IMR-90 (cell line): ENCODE measurements at places on chromosomes 5 and 9. TPM values are rescaled to one million over a fixed set of nuclear protein-coding genes. Genes with fewer than 3 reads are reported as not detected.

DNA sequence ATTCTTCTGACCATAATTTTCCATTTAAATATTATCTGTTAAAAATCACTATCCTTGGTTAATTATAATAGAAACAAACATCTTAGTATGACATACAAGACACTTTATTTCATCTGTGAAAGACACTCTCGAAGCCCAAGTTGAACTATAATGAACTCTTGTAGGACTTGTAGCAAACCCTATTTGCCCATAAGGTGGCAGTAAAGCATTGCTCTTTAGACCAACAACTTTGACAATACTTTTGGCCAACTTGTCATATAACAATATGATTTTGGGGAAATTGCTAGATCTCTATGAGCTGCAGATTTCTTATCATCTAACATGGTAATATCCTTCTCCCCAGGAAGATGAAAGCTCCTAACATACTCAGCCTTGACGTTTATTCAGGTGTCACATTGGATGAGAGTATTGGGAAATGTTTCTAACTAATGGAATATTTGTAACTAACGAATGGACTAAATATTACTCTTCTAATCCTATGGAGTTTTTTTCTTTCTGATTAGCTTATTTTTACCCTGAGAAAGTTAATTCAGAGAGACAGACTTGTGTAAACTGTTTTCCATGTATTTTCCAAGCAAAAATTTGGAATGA is 11.0 kb downstream of the SPINK14 start:
- H3K27me3 ChIP-seq, result no peaks in the 10 kb centered on the region
- no peak overlapping the region for H3K27ac ChIP-seq
- peak; percentile 63 for DNase-seq

WDR38 gene
- total RNA-seq, result not detected in 2 replicates

DNA sequence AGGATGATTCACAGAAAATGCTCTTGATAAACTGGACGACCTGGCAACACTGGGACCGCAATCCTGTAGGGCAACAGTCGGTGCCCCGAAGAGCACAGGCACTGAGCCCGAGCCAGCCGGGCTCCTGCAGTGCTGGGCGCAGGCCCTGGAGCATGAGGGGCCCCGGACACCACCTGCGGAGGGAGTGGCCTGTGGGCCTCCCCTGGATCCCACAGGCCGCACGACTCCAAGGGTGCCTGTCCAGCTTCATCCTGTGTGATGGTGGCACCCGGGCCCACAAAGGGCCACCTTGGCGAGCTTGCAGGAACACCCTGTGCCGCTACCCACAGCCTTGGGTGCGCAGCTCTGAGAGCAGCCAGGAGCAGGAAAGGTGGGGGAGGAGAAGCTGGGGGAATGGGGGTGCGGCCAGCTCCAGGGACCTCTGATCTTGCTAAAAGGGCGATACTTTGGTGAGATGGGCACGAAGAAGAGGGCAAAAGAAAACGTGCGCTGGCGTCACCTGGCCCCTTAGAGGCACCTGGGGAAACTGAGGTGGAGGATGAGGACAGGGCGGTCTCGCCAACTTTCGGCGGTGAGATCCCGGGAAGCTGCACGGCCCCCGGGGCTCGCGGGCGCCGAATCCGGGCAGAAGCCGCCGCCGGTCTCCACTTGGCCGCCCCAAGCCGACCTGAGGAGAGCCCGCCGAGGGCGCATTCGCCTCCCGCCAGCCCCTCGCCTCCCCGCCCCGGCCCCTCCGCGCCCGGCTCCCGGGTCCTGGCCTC is 722 bp downstream of the TBC1D9B start:
- no peaks in the 10 kb centered on the region for H3K27me3 ChIP-seq
- peaks cover 25% of the 10 kb centered on the region for H3K36me3 ChIP-seq
- peaks cover 7% of the 10 kb centered on the region; the same call in 1 of the 2 replicates for H3K4me1 ChIP-seq
- peak overlapping the region; percentile 59 for H3K27ac ChIP-seq
- peak overlapping the region; percentile 99 for H3K4me3 ChIP-seq

SLC44A1 gene
- 19.4 and 21.7 TPM in 2 replicates for total RNA-seq

GRCh38 chr9:112784020-112784785 is 33.6 kb downstream of the SNX30 start:
- no peaks in the 10 kb centered on the region for H3K36me3 ChIP-seq
- no peak overlapping the region for H3K4me3 ChIP-seq
- H3K4me1 ChIP-seq, result peaks cover 7% of the 10 kb centered on the region
- DNase-seq, result peak; percentile 59
- no peak overlapping the region for H3K27ac ChIP-seq

RAD1 gene
- 20.8 and 21.5 TPM in 2 replicates for total RNA-seq

DNA sequence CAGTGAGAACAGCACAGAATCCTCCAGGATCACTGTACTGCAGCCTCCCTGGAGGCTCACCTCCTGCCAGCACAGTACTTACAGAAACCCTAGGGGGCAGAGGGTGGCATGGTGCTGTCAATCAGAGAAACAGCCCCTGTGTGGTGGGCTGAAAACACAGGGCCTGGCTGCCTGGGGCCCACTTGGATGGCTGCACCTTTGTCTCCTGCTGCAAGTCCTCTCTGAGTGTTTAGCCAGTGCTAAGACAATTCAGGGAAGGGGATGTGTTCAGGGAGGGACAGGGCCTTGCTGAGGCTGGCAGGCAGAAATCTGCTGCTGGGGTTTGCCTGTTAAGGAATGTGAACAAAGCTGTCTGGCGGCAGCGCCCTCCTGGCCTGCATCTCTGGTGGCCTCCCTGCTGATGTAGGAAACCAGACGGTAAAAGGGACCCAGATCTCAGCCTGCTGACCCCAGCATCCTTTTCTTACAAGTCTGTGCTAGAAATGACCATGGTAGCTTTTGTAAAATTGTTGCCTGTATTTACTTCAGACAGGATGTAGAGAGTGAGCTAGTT is 39.5 kb downstream of the PRRC2B start:
- H3K4me3 ChIP-seq, result no peak overlapping the region
- DNase-seq, result no peak
- H3K36me3 ChIP-seq, result peaks cover 43% of the 10 kb centered on the region
- H3K27me3 ChIP-seq, result no peaks in the 10 kb centered on the region
- H3K4me1 ChIP-seq, result peaks cover 27% of the 10 kb centered on the region

- H3K4me1 ChIP-seq, result peaks cover 5% of the 10 kb centered on the region
- H3K27ac ChIP-seq, result peak overlapping the region; percentile 20; the same call in 1 of the 2 replicates
- no peak overlapping the region for H3K4me3 ChIP-seq
- peak; percentile 88 for DNase-seq
Observed at GRCh38 chr9:82488313-82489200, 500.0 kb downstream of the SPATA31D1 start.

FBN2 gene
- 67.5 and 69.0 TPM in 2 replicates for total RNA-seq

- no peaks in the 10 kb centered on the region for H3K4me1 ChIP-seq
- no peak for DNase-seq
- no peaks in the 10 kb centered on the region for H3K27me3 ChIP-seq
- no peak overlapping the region for H3K27ac ChIP-seq
Observed at GRCh38 chr9:90459321-90459720, 183.3 kb downstream of the DIRAS2 start.

SLC1A3 gene
- total RNA-seq, result 0.56 and 1.3 TPM in 2 replicates
